ENCODE measurements at places on chromosomes 11 and 22.

DNA sequence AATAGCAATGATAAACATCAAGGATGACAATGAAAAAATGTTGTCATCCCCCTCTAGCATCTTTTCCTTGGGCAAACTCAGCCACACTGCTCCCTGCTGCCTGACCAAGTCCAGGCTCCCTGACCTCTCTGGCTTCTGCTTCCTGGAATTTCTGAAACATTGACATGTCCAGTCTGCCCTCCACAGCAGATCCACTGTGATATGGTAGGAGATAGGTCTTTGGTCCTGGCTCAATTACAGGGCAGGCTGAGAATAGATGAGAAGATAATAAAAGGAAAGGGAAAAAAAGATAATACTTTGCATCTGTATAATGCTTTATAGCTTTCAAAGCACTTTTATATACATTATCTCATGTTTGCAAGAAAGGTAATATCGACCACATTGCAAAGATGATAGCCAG, 417.7 kb downstream of the BUD13 start:
- DNase-seq = no peak

- DNase-seq = no peak
Measured at GRCh38 chr11:123253911-123254310, 58.9 kb upstream of the CLMP start.

DNA sequence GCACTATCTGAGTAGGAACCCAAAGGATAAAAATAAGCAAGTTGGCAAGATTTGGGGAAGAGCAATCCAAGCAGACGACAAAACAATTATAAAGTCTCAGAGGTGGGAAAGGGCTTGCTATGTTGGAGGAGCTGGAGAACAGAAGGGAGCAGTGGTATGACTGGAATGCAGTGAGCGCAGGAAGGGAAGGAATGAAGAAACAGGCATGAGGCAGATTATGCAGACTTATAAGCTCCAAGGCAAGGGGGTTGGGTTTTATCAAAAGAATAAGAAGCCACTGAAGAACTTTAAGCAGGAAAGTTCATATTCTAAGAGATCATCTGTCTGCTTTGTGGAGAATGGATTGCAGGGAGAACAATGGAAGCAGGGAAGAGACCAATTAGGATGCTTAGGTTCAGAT, 31.7 kb downstream of the PGM2L1 start:
- DNase-seq = no peak

DNA sequence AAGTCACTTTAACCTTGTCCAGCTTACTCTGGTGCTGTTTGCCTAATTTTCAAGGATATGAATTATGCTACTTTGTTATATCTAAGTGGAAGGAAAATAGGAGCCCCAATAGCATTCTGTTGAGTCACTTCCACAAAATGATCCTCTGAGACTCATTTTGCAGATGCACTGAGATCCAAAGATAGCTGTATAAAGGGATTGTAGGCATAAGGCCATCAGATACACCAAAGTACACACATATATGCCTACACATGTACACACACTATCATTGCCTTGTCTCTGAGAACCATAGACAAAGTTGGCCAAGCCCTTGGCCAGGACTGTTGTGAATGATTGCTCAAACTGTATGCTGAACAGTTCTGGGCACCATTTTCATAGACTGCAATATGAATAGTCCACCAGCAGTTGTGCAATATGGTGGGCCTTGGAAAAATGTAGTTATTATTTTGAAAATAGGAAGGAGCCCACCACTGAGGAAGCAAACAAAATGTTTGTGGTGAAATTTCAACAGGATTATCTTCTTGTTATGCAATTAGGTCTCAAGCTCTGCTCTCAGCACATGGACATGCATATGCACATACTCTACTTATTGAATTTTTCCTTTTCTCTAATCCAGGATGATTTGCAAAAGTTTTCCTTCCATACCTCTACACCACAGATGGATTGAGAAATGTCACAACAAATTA, 186.0 kb upstream of the CTSC start:
- DNase-seq = no peak

GRCh38 chr11:128052912-128053641, 534.3 kb downstream of the ETS1 start:
- DNase-seq = no peak

- DNase-seq = no peak
Measured at GRCh38 chr11:35862666-35863065, 81.2 kb upstream of the LDLRAD3 start.

DNA sequence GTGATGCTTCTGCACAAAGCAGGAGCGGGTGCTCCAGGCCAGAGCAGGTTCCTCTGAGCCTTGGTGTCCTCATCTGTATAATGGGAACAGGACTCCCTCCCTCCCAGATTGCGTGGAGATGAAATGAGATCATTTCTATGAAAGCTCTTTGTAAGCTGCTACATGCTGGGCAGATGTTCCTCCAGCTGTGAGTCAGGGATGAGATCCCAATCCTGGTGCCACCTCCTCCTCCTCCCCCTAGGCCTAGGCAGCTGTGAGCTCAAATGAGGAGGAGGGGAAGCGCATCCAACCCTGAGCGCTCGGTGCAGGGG, 7.0 kb upstream of the CABP2 start:
- no peak for DNase-seq

DNA sequence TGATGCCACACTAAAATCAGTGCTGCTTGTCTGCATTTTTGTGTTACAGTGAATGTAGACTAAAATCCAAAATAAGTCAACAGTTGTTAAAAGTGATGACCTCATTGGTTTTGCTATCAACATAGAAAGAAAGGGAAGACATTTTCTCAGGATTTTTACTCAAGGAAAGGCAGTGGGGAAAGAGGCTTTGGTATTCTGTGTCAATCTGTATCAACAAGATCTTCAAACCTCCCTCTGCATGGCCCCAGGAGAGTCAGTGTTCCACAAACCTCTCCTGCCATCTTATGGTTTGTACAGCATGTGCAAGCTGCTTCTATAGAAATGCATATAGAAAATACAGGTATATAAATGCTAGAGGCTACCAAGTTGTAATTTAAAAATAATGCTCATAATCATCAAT, 13.8 kb upstream of the OR51M1 start:
- no peak for DNase-seq

DNA sequence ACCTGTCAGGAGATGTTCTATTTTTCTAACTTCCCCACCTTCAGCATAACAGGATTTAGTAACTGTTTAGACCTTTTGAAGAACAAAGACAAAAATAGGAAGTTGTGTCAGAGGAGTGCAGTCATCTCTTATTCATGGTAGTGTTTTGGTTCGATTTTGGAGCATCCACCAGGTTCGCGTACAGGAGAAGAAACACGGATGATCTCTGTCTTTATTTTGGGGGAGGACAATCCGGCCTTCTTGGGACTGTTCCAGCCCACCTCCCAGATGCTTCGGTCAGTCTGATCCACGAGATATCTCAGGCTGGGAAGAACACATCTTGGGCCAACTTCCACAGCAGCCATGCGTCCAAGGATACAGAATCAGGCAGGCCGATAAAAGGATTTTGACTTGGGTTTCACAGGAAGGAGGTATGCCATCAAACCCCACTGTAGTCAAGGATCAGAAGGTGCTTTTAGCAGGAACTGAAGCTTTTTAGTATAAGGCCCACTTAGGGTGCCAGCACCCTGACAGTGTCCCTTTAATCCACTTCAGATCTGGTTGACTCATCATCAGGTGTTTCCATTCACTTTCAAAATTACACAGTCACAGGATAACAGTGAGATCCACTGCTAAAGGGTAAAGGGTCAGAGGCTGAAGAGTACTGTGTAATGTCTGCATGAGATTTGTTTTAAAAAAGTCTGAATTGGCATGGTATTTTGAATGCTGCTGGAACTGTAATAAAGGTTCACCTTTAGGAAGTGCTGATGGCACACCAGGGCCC, 16.5 kb downstream of the PATZ1 start:
- no peak for DNase-seq

DNA sequence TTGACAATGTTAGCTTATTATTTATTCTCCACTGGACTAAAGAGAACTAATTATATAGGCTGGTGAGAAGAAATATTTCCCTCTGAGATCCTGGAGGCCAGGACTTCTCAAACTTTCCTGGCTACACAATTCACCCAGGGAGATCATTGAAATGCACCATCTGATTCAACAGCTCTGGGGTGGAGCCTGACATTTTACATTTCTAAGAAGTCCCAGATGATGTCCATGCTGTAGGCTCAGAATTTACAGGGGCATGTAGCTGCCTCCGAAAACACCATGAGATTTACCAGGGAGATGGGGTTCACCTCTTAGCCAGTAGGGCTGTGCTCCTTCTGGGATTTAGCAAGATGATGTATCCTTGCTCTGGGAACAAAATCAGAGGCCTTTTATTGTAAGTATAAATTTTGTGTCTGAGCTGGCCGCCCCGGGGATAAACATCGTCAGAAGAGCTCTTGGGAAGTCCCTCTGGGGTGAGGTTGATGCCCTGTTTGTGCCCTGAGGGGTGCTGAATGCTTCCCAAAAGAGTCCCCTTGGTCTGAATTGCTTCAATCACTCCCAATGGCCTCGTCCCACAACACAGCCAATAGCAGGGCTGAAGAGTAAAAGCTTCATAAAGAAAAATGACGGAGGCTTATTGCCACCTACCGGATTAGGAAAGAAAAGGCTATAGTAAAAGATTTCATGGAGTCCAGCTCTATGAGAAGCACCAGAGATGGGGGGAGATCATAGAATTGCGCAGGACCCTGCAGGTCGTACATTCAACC, 33.4 kb upstream of the API5 start:
- no peak for DNase-seq

DNA sequence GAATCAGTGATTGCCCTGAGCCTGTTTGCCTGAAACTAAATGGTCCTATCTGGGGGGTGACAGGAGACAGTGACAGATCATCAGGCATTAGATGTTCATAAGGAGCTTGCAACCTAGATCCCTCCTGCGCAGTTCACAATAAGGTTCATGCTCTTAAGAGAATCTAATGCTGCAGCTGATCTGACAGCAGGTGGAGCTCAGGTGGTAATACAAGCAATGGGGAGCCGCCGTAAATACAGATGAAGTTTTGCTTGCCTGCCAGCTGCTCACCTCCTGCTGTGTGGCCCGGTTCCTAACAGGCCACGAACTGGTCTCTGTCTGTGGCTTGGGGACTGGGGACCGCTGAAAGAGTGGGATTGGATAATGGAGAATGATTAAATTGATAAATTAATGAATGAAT, 14.0 kb downstream of the NOX4 start:
- DNase-seq = no peak

DNA sequence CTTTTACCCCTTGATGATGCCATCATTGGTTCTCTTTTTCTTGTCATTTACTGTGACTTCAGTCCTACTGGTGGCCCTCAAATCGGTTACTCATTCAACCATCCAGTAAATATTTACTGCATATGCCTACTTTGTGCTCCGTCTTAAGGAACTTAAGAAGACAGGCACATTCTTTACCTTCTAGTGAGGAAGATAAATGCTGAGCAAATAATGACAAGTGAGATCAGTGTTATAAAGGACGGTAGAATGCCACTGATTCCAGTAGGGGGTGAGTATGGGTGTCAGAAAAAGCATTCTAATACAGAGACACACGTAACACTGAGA, 1.6 kb downstream of the ANKRD42 start:
- DNase-seq = no peak

DNA sequence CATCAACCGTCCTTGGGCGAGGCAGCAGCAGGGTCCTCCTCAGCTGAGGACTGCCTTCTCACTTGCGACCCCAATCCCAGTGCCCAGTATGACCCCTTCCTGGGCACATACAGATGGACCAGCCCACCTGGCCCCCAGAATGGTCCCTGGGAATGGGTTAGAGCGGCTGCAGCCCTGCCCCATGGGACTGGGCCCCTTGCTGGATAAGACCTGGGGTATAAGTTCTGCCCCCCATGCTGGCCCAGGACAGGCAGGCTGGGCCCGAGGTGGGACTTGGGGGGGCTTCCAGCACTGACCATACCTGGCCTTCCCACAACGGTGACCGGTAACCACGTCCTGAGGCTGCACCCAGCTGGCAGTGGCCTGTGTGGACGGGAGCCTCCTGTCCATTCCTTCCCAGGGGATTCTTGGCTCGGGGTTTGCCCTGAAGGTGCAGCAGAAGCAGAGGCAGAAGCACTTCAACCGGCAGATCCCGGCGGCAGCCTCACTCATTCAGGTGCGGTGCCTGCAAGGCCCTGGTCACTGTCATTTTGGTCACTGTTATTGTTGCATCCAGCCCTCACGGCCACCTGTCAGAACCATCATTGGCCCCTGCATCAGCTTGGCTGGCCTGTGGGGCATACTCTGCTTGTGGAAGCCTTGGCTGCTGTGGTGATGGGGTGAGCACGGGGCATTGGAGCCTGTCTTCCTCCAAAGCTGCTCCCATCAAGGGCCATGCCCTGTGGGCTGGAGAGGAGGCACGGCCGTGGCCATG, 114.8 kb downstream of the KCNQ1OT1 start:
- DNase-seq = peak; percentile 4

- DNase-seq = no peak
Measured at GRCh38 chr11:95359756-95360155, 128.8 kb upstream of the SESN3 start.

Data from activated CD4-positive, alpha-beta T cell treated with anti-CD3 and anti-CD28 coated beads for 1 hour (primary cell).